ENCODE measurements at places on chromosomes 11 and 22.

DNA sequence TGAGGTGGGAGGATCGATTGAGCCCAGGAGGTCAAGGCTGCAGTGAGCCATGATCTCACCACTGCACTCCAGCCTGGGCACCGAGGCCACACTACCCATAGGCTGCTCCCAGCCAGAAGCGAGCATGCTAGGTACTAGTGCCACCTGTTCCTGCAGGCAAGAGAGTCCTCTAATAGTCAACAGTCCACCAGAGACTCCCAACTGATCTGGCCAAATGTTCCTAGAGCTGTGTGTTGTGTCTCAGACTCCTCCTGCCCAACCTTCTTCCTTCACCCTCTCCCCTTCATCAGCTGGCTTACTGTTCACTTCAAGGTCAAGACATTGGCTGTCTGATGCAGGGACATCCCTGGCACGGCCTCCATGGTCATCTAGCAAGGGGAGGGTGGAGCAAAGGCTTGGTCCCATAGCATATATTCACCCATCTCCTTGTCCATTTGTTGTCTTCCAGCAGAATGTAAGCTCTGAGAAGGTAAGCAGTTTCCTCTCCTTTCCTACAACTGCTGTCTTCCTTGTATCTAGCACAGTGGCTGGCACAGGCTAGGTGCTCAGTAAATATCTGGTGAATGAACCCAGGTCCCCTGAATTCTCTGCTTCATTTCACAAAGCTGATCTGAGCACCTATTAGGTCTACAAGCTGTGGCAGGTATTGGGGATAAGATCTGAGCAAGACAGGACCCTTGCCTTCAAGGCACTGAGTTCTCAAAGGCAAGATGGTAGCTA lies 126.2 kb upstream of the SERPIND1 start:
- no peak for DNase-seq

DNA sequence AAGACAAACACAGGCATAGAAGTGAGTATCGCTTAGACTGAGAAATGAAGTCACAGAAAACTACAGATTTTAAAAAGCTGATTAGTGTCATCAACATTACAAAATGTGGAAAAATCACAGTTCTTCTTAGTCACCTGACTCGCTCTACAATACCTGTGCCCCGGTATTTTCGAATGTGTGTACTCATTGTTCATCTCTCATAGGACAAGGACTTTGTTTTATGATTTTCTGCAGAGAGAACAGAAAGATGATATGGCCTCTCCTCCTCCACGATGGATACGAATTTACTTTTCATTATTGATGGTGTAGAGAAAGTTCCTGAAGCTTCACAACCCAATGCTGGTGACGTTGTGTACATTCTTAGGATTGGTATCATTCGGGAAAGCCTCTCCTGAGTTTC lies 29.4 kb upstream of the GAL start:
- no peak for DNase-seq

DNA sequence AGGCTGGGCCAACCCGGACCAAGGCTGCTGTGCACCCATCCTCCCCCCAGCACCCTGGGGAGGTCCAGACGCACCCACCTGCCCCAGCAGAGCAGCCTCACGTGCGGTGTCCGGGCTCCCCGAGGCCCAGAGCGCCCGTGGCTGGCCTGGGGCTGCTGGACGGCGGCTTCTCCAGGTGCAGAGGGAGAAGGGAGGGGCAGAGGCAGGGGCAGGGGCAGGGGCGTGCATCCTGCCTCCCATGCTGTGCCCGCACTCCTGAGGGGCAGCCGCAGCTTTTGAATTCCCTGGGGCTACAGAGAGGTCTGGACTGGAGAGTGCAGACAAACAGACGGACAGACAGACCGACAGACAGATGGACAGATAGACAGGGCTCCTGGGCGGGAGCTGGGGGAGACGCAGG lies 83.6 kb upstream of the PRR5 start:
- no peak for DNase-seq

DNA sequence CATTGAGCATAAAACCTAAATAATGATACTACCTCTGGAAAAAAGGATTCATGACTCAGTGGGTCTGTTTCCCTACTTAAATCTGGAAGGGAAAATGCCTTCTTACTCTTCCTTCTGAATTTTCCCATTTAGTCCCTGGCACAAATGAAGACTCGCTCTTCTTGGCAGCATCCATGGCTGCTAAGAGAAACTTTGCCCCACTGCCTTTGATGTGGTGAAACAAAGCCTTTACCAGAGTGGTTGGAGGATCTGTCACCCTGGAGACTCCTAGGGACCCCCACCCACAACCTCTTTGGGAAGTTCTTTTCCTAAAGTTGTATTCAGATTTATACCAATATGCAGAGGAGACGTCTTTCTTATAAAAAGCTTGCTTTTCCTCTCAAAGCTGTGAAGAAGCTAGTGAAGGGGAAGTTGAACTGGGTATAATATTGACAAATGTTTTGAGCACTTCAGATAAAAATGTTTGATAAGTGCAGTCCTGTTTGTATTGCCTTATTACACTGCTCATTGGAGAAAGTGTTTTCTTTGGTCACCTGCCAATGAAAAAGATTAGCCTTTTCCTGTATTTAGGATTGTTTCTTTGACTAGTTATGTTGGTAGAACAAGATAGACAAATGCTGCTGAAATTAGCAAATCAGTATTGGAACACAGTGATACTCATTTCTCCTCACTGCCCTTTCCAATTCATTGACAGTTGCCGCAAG lies 77.3 kb downstream of the ARFGAP2 start:
- no peak for DNase-seq

- peak; percentile 32 for DNase-seq
These were observed 1.4 kb downstream of the MDK start for GRCh38 chr11:46382646-46383403.

DNA sequence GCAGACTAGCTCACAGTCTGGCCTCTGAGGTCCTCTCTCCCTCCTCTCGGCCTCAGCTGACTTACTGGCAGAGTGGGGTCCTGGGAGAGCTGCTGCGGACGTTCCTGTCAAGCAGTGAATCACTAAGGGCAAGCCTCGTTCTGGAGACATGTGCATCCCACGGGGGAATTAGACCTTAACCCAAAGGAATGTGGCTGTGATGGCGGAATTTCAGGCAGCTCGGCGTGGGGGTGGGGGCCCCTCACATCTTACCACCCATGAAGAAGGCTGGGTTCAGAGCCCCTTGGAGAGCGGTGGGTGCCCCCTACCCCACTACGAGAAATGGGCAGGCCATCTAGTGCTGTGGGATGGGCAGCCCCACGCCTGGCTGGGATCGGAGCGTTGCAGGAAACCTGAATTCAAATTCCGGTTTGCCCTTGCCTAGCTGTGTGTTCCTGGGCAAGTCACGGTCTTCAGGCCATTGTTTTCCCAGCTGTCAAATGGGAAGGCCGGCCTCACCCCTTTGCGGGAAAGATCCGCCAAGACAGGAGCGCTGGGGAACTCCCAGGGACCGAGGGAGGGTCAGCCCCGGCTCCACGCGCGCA lies 554 bp downstream of the LRRC32 start:
- peak; percentile 34 for DNase-seq

DNA sequence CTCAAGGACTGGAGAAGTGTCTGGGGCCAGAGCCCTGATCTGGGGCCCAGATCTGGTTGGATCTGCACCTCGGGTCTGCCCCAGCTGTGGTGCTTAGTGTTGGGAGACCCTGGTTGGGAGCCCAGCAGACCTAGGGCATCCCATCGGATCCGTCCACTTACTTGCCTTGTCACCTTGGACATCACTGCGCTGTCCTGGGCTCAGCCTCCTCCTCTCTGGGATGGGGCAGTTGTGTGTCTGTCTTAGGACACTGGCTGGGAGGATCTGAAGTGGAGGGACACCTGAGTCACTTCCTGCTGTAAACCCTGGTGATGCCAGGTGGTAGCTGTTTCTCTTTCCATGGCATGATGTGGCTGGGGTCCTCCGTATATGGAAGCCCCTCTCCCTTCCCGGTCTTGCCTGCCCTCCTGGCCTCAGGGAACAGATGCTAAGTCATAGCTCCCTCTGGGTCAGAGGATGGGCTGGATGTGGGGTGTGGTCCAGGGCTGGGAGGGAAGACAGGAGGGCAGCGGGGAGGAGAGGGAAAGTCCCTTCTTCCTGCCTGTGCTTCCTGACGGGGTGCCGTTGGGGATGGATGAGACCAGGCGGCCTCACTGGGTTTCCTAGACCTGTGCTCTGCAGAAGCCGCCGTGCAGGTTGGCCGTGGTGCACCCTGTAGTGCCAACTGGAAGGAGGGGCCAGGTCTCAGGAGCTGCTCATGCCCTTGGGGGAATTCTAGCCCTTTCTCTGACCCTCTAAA lies 12.1 kb upstream of the OMP start:
- no peak for DNase-seq

GRCh38 chr22:49638788-49639187 lies 188.9 kb downstream of the BRD1 start:
- DNase-seq = no peak

- no peak for DNase-seq
These were observed 2.8 kb downstream of the LRRC10B start for GRCh38 chr11:61511383-61511782.

- DNase-seq = no peak
These were observed 6.2 kb downstream of the TOLLIP start for GRCh38 chr11:1303126-1303821.

DNA sequence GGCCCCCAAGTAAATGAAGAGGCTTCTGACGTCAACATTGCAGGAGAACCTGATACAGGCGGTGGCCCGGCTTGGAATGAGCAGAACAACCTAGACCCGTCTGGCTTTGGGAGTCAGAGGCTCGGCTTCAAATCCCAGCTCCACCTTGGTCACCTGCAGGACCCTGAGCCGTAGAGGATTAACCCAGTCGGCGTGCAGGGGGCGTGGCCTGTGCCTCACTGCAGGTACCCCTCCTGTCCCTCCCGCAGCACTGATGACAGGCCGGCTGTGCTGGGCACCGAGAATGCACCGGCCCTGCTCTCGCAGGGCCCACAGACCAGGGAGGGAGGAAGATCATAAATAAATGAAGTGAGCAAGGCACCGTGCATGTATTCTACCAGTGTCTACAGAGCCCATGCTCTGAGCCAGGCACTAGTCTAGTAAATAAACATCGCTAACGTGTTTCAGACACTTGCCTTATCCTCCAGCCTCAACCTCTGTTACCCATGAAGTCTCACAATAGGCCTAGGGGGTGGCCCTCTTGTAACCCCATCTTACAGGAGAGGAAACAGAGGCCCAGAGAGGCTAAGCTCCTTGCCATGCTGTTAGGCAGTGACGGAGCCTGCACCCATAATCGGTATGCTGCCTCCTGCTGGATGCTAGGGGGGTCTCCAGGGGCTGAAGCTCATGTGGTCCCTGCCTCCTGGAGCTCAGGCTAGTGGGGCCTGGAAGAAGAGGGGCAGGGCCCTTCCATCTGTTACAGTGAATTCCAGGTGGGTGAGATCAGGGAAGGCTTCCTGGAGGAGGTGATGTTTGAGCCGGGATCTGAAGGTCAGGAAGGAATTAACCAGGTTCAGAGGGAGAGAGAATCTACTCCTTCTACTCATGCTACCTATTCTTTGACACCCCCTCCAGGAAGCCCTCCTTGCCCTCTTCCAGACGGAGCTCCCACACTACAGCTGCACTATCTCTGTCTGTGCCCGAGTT lies 53.4 kb downstream of the RTL6 start:
- DNase-seq = no peak

- peak; percentile 75 for DNase-seq
These were observed 10.2 kb upstream of the DDB2 start for GRCh38 chr11:47204637-47204989.

DNA sequence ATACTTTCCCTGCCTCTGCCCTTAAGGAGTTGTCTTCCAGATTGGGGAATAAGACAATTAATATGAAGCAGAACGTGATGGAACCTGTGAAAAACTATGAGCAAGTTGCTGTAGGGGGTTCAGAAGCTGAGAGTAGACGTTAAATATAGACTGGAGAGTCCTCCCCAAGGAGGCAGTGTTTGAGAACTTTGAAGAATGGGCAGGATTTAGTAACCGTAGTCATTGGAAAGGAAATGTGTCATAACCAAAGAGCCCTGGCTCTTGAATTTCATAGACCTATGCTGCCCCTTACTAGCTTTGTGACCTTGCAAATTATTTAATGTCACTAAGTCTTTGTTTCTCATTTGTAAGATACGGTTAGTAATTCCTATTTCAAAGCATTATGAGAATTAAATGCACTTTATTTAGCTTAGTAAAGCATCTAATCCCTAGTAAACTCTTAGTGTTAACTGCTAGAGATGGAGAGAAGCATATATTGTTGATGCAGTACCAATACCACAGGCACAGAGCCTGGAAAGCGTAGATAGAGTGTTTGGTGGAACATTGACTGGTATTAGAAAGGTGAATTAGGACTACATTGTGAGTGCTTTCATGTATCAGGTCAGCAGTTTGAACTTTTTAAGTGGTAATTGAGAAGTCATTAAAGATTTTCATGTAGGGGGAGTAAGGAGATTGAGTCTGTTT lies 54.1 kb downstream of the MCAM start:
- DNase-seq = peak; percentile 57

- no peak for DNase-seq
These were observed 33.7 kb upstream of the CD5 start for GRCh38 chr11:61068581-61068980.

DNA sequence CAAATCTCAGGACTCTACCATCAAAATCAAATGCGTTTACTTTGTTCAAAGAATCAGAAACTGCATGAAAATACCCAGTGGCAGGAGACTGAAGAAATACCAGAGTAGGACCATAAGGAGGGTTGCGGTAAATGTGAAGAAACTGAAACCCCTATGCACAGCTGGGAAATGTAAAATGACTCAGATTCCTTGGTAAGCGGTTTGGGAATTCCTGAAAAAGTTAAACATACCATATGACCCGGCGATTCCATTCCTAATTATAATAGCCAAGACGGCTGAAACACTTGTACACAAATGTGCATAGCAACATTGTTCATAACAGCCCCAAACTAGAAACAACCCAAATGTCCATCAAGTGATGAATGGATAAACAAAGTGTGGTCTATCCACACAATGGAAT lies 114.1 kb upstream of the GRAMD1B start:
- peak; percentile 12 for DNase-seq

- no peak for DNase-seq
These were observed 165.3 kb downstream of the TTC28 start for GRCh38 chr22:28514321-28514821.

GRCh38 chr11:112579282-112579681 lies 318.6 kb upstream of the PLET1 start:
- DNase-seq = no peak

GRCh38 chr11:127057126-127057525 lies 56.6 kb upstream of the KIRREL3 start:
- no peak for DNase-seq

- no peak for DNase-seq
These were observed 69.0 kb downstream of the MED15 start for GRCh38 chr22:20576445-20576816.

- DNase-seq = no peak
These were observed 4.5 kb downstream of the TRIM29 start for GRCh38 chr11:120133216-120134105.
